ENCODE measurements at places on chromosomes 6 and 20. TPM values are rescaled to one million over a fixed set of nuclear protein-coding genes. Genes with fewer than 3 reads are reported as not detected.

DNA sequence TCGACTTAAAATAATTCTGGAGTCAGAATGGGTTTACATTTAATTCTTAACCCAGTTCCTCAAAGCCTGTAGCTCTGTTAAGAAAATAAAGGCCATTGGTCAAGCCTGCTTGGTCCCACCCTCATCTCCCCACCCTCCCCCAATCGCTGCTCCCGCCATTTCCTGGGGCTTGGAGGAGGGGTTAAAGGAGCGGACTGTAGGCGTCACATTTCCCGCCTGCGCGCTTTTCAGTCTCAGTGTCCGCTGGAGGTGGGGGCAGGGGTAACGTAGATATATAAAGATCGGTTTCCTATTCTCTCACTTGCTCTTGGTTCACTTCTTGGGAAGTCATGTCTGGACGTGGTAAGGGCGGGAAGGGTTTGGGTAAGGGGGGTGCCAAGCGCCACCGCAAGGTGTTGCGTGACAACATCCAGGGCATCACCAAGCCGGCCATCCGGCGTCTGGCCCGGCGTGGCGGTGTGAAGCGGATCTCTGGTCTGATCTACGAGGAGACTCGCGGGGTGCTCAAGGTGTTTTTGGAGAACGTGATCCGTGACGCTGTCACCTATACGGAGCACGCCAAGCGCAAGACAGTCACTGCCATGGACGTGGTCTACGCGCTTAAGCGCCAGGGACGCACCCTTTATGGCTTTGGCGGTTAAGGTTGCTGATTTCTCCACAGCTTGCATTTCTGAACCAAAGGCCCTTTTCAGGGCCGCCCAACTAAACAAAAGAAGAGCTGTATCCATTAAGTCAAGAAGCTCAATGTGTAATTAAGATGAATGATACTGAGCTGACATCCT is 58.9 kb downstream of the TRIM38 start:
- peak; percentile 93 for DNase-seq

DNA sequence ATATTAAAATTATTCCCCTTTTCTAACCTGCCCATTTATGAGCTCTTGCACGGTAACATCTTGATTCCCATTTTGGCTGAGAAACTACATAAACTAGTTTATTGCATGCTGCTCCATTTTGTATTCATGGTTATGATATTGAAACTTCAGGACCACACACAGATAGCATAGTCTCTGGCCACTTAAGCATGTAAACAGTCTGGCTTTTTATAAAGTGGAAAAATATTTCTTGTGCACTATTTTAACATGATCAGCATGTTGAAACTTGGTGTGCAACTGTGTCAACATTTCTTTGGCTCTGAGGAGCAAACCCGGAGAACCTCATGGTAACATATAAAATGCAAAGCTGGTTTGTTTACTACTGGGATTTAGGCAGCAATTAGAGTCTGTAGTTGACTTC is 70.7 kb downstream of the SLX4IP start:
- peak; percentile 35 for DNase-seq

Gene SLA2
- not detected for polyA plus RNA-seq

- DNase-seq: no peak
These were observed 911 bp downstream of the ENPP3 start for GRCh38 chr6:131638013-131638412.
